ENCODE measurements at places on chromosomes 7 and 10. TPM values are rescaled to one million over a fixed set of nuclear protein-coding genes. Genes with fewer than 3 reads are reported as not detected.

GRCh38 chr7:68314208-68314607 is 1284.1 kb upstream of the AUTS2 start:
- no peaks in the 10 kb centered on the region for H3K4me1 ChIP-seq
- no peak overlapping the region for H3K27ac ChIP-seq
- H3K36me3 ChIP-seq = no peaks in the 10 kb centered on the region
- no peaks in the 10 kb centered on the region for H3K27me3 ChIP-seq
- H3K4me3 ChIP-seq = no peak overlapping the region
- DNase-seq = no peak

DNA sequence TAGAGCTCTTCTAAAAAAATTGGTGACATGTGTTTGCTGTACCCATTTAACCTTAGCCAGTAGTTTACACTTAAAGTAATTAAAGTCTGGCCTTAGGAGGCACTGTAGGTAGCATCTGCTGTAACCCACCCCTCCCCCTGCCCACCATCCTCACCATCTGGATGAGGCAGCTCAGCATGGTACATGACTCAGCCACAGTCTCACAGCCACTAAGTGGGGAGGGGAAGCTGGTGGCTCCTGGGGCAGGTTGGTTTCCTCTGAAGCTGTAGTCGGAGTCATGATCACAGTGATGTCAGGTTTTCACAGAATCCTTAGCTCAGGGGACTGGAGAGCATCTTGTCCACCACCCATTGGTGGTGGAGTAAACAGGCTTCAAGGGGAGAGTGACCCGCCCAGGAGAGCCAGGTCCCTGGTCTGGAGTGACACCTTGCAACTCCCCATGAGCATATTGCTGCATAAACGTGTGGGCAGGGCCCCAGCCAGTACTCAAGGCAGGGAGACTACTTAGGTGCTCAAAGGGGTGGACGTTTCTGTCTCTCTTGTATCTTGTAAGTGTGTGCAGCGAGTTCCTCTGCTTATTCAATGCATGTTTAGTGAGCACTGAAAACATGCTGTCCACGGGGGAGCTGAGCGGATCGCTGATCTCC is 125.9 kb downstream of the GRK5 start:
- no peaks in the 10 kb centered on the region for H3K36me3 ChIP-seq
- H3K27me3 ChIP-seq = no peaks in the 10 kb centered on the region
- no peak for DNase-seq
- H3K4me3 ChIP-seq = no peak overlapping the region
- H3K4me1 ChIP-seq = peaks cover 12% of the 10 kb centered on the region

DNA sequence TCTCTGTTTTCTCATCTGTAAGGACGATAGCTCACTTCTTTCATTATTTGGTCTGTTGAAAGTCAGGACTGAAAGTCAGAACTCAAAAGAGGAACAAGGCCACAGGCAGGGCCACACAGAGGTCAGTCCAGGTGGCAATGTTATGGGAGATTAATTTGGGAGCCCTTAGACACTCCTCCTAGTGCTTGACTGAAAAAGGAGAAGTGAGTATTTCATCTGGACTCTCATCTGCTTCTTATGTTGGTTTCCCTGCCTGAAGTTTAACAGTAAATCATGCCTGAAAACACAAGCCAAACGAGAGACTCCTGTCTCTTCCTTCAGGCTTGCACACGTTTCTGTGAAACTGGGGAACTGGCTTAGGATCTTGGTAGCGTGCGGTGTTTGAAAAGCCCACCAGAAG is 248.5 kb downstream of the BUB3 start:
- no peak overlapping the region for H3K27ac ChIP-seq
- H3K4me3 ChIP-seq = no peak overlapping the region
- H3K36me3 ChIP-seq = no peaks in the 10 kb centered on the region
- DNase-seq = no peak
- H3K4me1 ChIP-seq = no peaks in the 10 kb centered on the region
- H3K27me3 ChIP-seq = no peaks in the 10 kb centered on the region

DNA sequence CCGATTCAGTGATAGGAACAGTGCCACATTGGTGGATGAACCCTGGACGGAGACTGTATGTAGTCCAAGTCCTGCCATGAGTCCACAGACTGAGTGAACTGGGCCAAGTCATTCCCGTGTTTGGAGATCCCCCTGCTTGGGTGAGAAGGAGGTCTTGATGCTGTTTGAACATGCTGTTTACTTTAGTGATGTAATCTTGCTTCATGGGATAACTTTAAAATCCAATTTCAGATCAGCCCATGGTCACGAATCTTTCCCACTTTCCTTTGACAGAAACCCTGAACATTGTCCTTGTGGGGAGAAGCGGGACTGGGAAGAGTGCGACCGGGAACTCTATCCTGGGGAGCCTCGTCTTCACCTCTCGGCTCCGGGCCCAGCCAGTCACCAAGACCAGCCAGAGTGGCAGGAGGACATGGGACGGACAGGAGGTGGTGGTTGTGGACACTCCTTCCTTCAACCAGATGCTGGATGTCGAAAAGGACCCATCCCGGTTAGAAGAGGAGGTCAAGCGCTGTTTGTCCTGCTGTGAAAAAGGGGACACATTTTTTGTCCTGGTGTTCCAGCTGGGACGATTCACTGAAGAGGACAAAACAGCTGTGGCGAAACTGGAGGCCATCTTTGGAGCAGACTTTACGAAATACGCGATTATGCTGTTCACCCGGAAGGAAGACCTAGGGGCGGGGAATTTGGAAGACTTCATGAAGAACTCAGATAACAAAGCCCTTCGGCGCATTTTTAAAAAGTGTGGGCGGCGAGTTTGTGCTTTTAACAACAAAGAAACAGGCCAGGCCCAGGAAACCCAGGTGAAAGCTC is 26.6 kb downstream of the GIMAP8 start:
- DNase-seq = no peak
- H3K4me3 ChIP-seq = no peak overlapping the region
- H3K4me1 ChIP-seq = no peaks in the 10 kb centered on the region

DNA sequence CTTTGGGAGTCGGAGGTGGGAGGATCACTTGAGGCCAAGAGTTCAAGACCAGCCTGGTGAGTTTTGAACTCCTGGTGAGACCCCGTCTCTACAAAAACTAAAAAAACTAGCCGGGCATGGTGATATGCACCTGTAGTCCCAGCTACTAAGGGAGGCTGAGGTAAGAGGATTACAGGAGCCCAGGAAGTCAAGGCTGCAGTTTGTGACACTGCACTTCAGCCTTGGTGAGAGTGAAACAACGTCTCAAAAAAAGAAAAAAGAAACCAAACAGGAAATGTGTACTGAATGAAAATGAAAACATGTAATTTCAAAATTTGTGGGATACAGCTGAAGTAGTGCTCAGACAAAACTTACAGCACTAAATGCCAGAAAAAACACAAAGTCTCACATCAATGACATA is 7.6 kb downstream of the ARHGAP12 start:
- no peak for DNase-seq
- H3K27ac ChIP-seq = no peak overlapping the region

- H3K27ac ChIP-seq = no peak overlapping the region
- no peak for DNase-seq
- no peaks in the 10 kb centered on the region for H3K27me3 ChIP-seq
- H3K4me3 ChIP-seq = no peak overlapping the region
- H3K4me1 ChIP-seq = 0 out of 2 replicates have a peak, but pooled peaks cover 3% of the 10 kb centered on the region
Measured at GRCh38 chr10:103013416-103013815, 95.3 kb downstream of the CNNM2 start.

DNA sequence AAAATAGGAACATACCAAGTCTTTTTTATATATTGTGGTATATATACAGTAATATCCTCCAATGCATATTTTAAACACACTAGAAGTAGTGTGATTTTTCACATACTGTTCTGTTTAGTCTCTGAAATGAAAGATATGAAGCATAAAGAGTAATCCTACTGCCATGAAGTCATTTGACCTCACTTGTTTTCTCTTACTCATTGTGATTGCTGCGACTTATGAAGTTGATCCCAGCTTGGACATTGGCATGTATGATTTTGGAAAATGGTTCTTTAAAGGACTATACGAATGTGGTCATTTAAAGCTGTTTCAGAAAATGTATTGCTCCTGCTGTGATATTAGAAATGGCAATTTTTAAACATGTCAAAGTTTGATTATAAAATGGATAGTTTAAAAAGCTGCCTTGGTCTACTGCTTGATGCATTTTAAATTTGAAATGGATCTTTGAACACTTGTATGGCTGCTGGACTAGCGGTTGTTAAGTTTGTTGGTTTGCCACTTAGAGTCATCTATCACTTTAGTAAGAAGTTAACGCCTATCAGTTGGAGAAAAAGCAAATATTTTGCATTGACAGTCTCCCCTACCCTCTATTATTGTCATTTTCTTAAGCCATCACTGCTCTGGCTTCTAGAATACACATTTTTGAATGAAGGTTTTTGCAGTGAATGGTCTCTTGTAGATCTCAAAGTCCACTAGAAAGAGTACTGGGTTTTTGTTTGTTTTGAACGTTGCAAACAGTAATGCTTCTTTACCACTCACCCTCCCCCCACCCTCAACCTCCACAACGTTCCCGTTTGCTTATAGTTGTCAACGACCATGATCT is 881 bp upstream of the PCGF5 start:
- no peak for DNase-seq
- no peak overlapping the region for H3K4me3 ChIP-seq
- peaks cover 19% of the 10 kb centered on the region for H3K36me3 ChIP-seq

DNA sequence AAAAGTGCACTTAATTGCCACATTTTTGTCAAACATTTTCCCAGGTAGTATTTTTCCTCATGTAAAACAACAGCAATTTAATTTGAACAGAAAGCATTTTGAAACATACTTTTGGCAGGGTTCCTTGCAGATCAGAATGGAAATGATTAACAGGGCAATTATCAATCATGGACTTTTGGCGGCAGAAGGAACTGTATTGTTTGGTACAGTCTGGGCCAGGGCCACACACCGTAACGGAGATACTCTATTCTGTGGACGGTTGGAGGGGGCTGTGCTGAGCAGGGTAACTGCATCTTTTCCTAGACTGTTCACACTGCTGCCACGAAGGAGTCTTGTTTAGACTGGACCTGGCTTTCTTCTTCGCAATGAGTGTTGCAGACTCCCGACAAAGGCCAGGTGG is 62.3 kb downstream of the EGFR start:
- no peak for DNase-seq
- H3K4me1 ChIP-seq = peaks cover 59% of the 10 kb centered on the region
- H3K36me3 ChIP-seq = no peaks in the 10 kb centered on the region
- no peak overlapping the region for H3K4me3 ChIP-seq

- no peaks in the 10 kb centered on the region for H3K36me3 ChIP-seq
- DNase-seq = no peak
- no peak overlapping the region for H3K4me3 ChIP-seq
- H3K27me3 ChIP-seq = no peaks in the 10 kb centered on the region
Measured at GRCh38 chr7:98222533-98223195, 11.4 kb downstream of the BHLHA15 start.

DNA sequence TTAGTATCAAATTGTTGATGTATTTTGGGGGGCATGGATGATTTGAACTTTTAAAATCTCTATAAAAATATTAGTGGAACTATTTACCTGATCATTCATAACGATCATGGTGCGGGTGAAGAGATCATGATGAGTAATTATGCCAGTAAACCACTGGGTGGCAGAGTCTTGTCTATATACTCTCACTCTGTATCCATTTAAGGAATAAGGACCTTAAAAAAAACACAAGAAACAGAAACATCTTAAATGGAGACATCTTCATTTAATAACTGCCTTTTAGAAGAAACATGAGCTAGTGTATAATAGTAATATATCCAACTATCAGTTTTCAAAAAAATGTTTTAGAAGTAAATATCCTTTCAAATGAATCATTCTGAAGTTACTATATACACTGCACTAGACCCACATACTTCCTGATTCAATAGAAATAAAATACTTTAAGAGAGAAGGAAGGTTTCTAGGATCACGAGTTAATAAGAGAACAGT is 84.0 kb downstream of the NRBF2 start:
- H3K4me1 ChIP-seq = no peaks in the 10 kb centered on the region
- no peak overlapping the region for H3K4me3 ChIP-seq
- H3K27ac ChIP-seq = no peak overlapping the region
- DNase-seq = no peak
- no peaks in the 10 kb centered on the region for H3K27me3 ChIP-seq
- H3K36me3 ChIP-seq = peaks cover 39% of the 10 kb centered on the region

DNA sequence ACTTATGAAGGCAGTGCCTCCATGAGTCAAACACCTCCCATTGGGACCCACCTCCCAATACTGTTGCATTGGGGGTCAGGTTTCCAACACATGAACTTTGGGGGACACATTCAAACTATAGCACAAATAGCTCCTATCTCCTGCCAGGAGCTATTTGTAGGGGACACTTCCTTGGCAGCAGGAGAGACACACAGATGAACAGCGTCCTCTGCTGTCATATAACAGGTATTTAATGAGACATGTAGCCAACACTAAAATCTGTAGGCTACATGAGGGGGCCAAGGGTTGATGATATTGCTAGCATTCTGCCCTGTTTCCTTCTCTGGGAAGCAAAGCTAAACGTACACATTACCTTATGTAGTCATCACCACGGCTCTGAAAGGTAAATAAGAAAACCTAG is 2.6 kb upstream of the GPR26 start:
- no peak overlapping the region for H3K27ac ChIP-seq
- H3K4me3 ChIP-seq = no peak overlapping the region
- H3K36me3 ChIP-seq = no peaks in the 10 kb centered on the region
- no peak for DNase-seq
- no peaks in the 10 kb centered on the region for H3K27me3 ChIP-seq
- H3K4me1 ChIP-seq = no peaks in the 10 kb centered on the region

DNA sequence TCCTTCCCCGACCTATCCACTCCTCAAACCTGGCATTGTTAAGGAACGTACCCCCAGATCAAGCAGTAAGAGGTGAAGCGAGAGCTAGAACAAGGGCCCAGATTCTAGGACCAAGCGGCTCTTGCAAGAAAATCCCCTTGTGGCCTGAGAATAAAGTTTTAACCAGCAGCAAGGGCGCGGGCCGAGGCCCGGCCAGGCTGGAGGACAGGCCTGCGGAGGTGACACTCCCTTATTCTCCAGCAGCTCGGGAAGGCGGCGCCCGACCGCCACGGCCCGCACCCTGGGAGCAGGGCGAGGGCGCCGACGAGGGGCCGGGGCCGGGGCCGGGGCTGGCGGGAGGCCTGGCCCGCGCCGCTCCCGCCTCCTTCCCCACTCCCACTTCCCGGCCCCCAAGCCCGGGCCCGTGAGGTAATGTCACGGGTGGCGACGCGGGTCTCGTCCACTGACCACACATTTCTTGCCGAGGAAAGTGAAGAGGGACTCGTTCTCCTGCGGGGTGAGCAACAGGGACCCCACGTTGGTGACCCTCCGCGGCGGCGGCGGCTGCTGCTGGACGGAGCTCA is 551 bp downstream of the WASL start:
- peak overlapping the region; percentile 95 for H3K4me3 ChIP-seq
- H3K4me1 ChIP-seq = peaks cover 20% of the 10 kb centered on the region
- peak overlapping the region; percentile 89 for H3K27ac ChIP-seq
- peaks cover 11% of the 10 kb centered on the region for H3K36me3 ChIP-seq

- no peaks in the 10 kb centered on the region for H3K36me3 ChIP-seq
- H3K27ac ChIP-seq = no peak overlapping the region
- no peak for DNase-seq
- H3K4me1 ChIP-seq = no peaks in the 10 kb centered on the region
- no peak overlapping the region for H3K4me3 ChIP-seq
Measured at GRCh38 chr10:69639291-69640195, 9.5 kb downstream of the FAM241B start.

The TLL2 gene
- not detected for total RNA-seq

The LRRN3 gene
- not detected for total RNA-seq

The TMEM229A gene
- not detected for total RNA-seq

The SSC4D gene
- total RNA-seq = 0.34 TPM

The ACSM6 gene
- total RNA-seq = not detected

The TDRD1 gene
- not detected for total RNA-seq

The FGL2 gene
- total RNA-seq = not detected

The ATP6V0A4 gene
- total RNA-seq = not detected

The HNRNPF gene
- 237 TPM for total RNA-seq

The ENO4 gene
- total RNA-seq = not detected

The CTNNA3 gene
- total RNA-seq = 0.18 TPM

The DENND11 gene
- 8.3 TPM for total RNA-seq

The SFXN4 gene
- total RNA-seq = 46.2 TPM

Measured in SJSA1 (cell line).